ENCODE measurements at places on chromosomes 6 and 20.

- DNase-seq: no peak
Measured at GRCh38 chr6:170493354-170493753, 59.8 kb downstream of the PSMB1 start.

GRCh38 chr6:11833626-11834592, 55.3 kb upstream of the ADTRP start:
- no peak for DNase-seq

- no peak for DNase-seq
Measured at GRCh38 chr6:97668716-97669115, 385.7 kb upstream of the MMS22L start.

DNA sequence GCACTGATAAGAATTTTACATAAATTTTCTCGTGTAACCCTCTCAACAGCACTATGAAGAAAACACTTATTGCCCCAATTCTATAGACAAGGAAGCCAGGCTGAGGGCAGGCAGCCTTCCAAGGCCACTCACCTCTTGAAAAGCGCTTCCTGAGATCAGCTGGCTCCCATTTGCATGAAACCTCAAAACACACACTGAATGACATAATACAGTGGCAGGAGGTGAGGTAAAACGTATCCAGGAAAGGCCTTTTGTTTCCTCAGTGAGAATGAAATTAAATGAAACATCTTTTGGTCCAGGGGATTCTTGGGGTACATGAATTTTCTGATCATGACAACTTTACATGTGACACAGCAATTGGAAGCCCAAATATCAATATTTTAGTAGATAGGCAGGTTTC, 112.5 kb downstream of the WDR27 start:
- no peak for DNase-seq

DNA sequence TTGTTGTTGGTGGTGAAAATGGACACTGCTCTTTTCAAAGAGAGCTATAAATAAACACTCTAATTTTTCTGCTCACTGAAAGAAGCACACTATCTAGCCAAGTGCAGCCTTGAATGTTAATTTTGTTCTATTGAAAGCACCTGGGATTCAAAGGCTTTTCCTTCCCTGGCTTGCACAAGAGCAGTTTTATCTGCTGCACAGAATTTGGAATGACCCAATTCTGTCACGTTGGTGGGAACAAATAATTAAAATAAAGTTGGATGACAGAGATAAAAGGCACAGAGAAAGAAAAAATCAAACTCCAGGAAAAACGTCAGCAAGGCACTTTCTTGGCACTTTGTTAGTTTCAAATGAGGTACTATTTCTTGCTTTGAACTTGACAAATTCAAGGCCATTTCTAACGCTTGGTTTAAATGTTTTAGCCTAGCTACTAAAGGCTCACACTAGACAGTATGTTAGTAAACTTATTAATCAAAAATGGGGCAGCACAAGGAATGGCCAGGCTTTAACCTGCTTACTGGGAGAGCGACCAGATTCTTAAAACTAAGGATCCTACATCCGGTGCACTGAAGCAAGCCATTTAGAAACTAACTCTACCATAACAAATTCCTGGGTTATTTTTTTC, 145.5 kb upstream of the ARG1 start:
- no peak for DNase-seq

DNA sequence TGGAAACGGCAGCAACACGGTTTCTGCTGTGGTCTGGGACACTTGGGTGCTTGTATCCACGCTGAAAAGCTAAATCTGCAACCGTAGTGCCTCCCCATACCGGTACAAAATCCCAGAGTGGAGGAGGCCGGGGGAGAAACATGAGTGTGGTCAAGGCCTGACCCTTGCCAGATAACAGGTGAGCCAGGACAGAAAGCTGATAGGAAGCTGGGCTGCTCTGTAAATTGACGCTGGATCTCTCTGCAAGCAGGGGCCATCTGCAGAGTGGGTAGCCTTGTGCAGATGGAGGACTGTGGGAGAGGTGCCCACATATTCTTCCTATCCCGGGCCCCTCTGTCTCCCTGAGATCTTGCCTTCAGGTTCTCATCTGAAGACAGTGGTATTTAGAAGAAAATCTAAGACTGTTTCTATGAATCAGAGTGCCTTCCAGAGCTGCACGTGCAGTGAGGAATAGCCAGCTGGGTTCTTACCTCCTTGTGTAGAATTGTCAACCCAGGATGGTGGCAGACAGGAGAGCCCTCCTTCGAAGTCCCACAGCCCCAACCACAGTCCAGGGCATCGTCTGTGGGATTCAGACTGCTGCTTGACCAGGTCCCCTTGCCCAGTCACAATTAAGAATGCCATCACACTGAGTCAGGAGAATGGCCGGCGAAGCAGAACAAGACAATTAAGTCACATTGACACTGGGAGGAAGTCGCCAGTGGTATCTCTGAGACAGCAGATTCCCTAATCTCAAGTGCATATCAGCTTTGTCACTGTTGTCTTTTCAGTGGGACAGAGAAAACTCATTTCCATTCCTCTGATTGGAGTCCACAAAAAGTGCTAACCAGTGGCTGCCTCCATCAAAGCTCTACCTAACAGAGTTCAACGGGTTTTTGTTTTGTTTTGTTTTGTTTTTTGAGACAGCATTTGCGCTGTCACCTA, 100.0 kb upstream of the RIPOR2 start:
- DNase-seq: no peak

DNA sequence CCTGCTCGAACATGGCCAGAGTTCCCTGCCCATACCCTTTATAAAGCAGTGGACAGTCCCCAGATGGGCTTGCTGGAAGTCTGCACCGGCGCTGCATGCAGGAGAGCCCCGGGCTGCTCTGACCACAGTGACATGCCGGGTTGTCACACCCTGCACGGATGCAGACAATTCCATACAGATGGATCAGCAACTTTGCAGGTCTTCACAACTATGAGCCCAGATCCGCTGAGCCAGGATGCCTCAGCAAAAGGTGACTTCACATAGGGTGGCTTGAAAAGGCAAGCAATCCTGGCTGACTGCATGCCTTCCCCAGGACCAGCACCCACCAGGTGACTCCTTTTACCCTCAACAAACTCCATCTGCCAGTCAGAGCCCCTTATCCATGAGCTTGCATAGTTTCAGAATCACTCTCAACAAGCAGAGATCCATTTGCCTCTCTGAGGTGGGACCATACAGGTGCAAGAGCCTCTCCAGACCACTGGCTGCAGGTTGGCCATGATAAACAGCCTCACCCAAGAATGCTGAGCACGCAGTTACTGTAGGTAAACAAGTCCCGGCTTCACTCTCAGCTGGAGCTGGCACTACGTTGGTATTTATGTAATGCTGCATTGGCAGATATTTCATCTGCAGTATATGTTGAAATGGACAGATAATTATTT, 183.0 kb upstream of the QKI start:
- DNase-seq: no peak

DNA sequence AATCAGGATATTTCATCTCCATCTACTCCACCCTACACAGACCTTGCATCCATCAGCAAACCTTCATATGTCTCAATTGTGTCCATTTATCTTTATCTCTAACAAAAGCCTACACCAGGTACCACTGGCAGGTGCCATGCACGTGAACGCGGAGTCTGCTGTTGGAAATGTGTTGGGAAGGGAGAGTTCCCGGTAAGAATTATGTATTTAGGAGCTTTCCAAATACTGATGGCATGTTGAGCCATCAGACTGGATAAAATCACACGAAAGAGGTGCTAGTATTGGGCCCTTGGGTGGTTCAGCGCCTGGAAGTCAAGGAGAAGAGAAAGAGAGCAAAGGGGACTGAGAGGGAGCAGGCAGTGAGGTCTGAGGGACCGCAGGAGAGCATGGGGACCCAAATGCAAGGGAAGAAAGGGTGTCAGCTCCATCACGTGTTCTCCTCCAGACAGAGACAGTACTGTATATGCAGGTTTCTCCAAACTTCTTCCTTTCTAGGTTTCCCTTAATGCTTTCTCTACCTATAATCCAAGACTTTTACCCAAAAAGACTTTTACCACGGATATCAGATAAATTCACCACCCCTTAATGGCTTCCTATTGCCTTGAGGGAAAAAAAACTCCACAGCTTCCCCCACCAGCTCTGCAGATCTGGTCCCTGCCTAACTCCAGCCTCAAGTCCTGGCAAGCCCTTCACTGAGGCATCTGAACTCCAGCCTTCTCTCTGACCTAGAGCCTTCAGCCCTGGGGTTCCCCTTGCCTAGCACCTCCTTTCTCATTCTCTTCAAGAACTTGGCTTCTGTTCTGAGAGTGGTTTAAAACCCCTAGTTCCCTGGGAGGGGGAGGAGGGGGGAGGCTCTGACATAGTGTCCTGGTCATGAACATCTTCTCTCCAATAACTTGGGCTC, 4.8 kb upstream of the ZNF217 start:
- no peak for DNase-seq

DNA sequence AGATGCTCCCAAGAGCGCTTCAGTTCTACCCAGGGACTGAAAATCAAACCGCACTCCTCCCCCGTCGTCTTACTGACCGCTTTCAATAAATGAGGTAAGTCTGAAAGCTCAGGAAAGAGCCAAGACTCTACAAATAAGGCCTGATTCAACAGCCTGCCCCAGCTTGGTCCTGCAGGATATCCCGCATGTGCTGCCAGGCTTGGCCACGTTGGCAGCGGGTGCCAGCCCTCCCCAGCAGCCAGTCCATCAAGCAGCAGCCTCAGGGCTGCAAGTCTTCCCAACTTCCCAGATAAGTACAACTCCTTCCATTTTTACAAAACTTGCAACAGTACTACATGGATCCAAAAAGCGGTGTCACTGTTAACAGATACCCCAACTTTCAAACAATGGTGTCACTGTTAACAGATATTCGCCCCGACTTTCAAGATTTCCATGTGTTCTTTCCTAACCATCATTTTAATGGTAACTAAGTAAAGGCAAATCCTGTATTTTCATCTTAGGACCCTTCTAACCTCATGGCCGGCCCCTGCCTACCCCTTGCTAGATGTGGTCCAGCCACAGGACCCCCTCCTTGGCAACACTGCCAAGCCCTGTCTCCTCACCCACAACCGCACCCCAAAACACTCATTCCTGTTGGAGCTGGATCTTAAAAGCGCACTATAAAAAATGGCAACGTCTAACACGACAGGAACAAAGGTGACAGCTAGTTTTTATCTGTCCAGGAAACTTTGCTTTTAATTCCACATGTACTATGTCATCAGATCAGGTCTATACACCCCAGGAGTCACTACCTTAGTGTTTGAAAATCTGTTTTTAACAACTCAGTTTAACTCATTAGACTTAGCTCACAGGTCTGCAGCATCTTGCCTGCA, 28.0 kb downstream of the DIDO1 start:
- DNase-seq: no peak

- DNase-seq: no peak
Measured at GRCh38 chr20:4041748-4042411, 26.5 kb upstream of the RNF24 start.

DNA sequence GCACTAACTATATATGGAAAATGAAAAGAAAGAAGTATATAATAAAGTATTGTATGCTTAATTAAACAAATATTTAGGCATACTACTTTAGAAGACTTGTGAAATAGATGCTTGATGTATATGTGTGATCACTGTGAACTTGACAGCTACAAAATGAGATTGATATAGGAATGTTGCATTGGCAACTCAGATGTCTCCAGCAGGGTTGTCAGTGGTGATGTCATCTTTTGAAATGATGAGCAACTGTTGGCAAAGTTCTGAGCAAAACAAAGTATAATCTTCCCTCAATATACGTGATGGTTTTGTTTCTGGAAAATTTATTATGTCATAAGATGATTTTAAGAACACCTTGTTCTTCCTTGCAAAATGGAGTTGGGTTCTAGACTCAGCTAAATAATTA, 133.8 kb downstream of the ARID1B start:
- DNase-seq: no peak

GRCh38 chr20:45822857-45823256, 4.3 kb downstream of the TNNC2 start:
- no peak for DNase-seq

DNA sequence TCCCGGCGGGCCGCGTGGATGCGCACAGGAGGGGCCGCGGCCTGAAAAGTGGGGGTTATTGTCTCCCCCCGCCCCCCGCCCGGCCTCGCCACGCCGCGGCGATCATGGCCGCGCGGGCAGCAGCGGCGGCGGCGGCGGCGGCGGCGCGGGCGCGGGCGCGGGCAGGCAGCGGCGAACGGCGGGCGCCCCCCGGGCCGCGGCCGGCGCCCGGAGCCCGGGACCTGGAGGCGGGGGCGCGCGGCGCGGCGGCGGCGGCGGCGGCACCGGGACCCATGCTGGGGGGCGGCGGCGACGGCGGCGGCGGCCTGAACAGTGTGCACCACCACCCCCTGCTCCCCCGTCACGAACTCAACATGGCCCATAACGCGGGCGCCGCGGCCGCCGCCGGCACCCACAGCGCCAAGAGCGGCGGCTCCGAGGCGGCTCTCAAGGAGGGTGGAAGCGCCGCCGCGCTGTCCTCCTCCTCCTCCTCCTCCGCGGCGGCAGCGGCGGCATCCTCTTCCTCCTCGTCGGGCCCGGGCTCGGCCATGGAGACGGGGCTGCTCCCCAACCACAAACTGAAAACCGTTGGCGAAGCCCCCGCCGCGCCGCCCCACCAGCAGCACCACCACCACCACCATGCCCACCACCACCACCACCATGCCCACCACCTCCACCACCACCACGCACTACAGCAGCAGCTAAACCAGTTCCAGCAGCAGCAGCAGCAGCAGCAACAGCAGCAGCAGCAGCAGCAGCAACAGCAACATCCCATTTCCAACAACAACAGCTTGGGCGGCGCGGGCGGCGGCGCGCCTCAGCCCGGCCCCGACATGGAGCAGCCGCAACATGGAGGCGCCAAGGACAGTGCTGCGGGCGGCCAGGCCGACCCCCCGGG, 637 bp downstream of the ARID1B start:
- DNase-seq: peak; percentile 43

GRCh38 chr20:10356628-10357027, 77.4 kb downstream of the MKKS start:
- no peak for DNase-seq

DNA sequence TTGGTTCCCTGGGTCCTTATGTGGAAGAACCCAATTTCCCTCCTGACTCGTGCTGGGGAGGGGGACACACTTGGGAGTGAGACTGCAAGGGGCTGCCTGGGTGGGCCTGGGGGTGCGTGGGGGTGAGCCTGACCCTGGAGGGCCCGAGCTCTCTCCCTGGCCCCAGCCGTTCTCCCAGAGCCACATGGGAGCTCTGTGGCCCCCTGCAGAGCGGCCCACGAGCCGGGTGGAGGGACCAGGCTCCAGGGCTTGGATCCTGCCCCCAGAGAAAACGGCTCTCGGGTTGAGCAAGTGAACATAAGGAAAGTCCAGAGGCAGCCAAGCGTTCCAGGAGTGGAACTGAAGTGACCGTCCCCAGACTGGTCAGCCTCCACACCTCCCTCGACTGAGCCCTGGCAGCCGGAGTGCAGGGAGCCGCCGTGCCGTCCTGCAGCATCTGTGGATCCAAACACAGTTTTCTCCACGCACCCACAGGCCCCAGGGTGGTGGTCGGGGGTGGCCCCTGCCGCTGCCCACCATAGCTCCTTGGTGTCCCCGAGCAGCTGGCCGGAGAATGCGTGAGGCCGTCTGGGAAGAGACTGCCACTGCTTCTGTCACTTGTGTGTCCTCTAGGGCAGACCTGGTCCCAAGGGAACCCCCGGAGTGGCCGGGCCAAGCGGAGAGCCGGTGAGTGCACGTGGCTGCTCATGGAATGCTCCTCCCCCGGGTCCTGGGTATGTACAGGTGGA, 10.6 kb downstream of the COL9A3 start:
- DNase-seq: no peak

All from stimulated activated CD4-positive, alpha-beta T cell treated with anti-CD3 and anti-CD28 coated beads, TNF-alpha, amount 100 ng/mL, for 48 hours (primary cell).